ENCODE measurements at places on chromosomes 3 and 15. TPM values are rescaled to one million over a fixed set of nuclear protein-coding genes. Genes with fewer than 3 reads are reported as not detected.
A peak's percentile ranks its signal among the peaks of the same experiment; 100 is the strongest.

DNA sequence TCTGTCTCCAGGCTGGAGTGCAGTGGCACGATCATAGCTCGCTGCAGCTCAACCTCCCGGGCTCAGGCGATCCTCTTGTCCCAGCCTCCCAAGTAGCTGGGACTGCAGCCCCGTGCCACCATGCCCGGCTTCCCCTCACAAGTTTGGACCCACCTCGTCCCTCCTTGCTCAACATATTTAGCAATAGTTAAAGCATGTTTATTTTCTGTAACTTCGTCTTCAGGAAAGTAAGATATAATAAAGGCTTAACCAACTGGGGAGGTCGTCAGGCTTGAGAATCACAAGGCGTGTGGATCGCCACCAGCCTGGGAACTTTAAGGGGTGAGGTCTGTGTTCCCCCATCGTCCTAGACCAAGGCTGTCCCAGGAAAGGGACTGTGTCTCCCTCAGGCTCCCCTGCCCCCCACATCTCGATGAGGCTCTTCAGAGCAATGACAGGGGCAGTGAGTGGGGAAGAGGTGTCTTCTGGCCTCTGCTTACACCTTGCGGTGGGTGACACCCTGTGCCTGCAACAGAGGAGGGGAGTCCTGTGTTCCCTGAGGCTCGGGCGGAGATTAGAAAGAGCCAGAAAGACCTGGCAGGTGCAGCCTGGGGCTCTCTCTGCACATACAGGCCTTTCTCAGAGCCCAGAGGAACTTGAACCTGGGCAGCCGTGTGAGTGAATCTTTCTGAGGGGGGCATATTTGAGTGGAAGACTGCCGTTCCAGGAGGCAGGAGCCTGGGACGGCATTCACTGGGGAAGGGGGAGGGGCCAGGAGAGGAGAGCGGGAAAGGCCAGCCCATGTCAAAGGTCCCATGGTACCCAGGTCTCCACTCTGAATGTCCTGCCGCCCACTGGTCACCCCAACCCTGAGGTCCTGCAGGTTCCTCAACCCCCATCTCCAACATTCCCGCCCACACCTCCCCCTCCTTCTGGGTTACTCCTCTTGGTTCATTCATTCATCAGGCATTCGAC lies 152.3 kb downstream of the SMAD6 start:
- no peak for DNase-seq
- no peak overlapping the region for H3K4me3 ChIP-seq
- no peaks in the 10 kb centered on the region for H3K4me1 ChIP-seq
- no peak overlapping the region for H3K27ac ChIP-seq

DNA sequence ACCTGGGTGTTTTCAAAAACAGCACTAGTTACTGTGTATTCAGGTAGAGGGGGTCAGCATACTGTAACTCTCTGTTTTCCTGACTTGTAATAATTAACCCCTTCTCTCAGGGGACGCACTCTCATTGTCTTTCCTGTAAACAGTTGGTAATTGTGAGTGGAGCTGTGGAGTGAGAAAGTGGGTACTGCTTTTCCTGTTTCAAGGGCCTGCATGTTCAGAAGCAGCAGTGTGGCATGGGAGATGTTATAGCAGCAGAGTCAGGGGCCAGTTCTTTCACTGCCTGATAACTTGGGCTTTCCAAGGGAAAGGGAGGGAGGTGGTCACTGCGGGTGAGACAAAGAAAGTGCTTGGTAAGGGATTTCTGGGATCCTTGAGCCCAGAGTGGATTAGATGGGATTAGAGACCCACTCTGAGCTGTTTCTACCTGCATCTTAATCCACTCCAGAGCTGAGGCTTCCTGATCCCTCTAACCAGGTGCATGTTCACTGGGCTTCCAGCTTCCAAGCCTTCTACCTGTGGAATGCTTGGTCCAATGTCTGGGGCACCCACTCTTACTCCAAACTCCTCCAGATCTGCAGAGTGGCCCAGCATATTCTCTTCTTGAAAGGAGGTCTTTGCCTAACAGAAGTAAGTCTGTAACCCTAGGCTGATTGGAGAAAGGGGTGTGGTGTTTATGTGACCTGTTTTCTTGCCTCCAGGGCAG lies 105.2 kb downstream of the RPLP1 start:
- no peaks in the 10 kb centered on the region for H3K36me3 ChIP-seq
- no peak overlapping the region for H3K4me3 ChIP-seq
- no peak for DNase-seq
- no peaks in the 10 kb centered on the region for H3K4me1 ChIP-seq

DNA sequence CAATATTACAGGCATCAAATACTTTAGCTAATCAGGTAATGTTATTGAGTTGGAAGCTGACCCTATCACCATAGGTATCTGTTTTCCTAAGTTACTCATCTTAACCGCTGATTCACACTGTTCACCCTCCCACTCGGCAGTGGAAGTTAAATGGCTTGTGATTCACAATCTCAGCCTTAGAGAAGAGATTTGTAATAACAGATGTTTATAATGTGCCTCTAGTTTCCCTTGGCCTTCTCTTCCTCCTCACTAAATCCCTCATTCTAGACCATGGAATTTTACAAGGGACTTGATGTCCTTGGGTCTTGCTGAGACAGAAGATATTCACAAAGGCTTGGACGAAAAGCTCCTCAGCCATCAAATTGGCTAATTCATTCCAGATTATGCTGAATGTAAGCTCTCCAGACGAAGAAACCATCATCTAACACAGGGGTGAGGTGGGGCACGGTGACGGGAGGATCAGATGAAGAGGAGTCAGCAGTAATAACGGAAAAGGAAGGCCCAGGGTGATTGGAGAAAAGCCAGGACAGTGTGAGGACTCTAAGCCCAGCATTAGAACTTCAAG lies 931.7 kb downstream of the MCTP2 start:
- peak overlapping the region; percentile 81 for H3K27ac ChIP-seq
- H3K4me1 ChIP-seq: no peaks in the 10 kb centered on the region
- no peak for DNase-seq
- H3K36me3 ChIP-seq: no peaks in the 10 kb centered on the region
- H3K4me3 ChIP-seq: no peak overlapping the region
- H3K27me3 ChIP-seq: no peaks in the 10 kb centered on the region

DNA sequence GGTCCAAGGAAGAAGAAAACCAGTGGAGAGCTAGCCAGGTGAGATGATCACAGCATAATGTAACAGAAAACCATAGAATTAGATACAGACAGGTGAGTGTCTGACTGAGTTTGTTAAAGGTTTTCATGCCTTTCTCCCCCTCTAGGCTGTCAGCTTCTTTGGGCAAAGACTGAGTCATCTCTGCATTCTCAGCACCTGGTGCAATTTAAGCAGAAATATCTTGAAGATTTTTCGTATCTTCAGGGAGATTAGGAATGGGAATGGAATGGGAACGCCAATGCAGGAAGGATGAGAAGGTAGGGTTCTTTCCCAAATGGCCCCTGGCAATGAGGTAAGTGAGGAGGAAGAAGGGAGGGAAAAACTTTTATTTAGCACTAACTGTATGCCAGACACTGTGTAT lies 122.0 kb upstream of the SLC7A14 start:
- no peak for DNase-seq
- no peaks in the 10 kb centered on the region for H3K4me1 ChIP-seq
- H3K36me3 ChIP-seq: no peaks in the 10 kb centered on the region
- no peaks in the 10 kb centered on the region for H3K27me3 ChIP-seq
- no peak overlapping the region for H3K27ac ChIP-seq

- no peaks in the 10 kb centered on the region for H3K36me3 ChIP-seq
- no peaks in the 10 kb centered on the region for H3K27me3 ChIP-seq
- no peak overlapping the region for H3K4me3 ChIP-seq
These were observed 724.7 kb upstream of the ZNF385D start for GRCh38 chr3:22475665-22476240.

DNA sequence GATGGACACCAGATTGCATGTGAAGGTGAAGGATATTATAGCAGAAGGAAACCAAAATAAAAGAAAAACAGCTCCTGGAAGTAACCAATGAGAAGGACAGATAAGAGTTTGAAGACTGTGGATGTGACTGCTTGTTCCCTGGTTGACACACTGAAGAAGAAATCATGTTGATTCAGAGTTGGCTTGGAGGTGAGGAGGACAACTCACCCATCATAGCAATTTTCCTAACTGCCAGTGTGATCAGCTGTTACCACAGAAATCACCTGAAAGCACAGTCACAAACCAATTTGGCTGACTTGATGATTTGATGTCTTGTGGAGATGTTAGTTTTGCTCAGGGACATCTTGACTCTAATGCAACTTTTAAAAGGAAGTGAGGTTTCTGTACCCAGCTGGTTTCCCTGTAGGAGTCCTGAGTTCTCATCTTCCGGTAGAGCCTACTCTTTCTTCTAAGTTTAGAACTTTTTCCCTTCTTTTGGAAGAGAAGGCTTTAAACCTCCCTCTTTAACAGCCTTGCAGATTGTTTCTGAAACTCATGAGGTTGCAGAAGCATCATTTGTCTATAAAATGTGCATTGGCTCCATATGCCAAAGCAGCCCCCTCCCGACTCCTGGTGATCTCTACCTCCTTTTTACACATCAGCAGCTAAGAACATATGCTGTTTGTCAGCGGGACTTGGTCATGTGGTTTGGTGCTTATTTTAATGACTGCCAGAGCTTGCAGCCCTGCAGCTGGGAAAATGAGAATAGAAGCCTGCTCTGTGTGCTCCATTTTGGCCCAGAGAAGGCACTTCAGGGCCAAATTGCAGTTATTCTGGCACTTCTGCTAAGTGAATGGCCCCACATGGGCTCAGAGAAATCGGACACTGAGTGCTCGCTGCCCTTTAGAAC lies 10.3 kb downstream of the ATG7 start:
- no peak overlapping the region for H3K4me3 ChIP-seq
- H3K4me1 ChIP-seq: no peaks in the 10 kb centered on the region
- H3K27me3 ChIP-seq: no peaks in the 10 kb centered on the region
- H3K27ac ChIP-seq: peak overlapping the region; percentile 74
- DNase-seq: no peak
- H3K36me3 ChIP-seq: no peaks in the 10 kb centered on the region

GRCh38 chr3:197293605-197294237 lies 4.7 kb downstream of the DLG1 start:
- H3K27ac ChIP-seq: no peak overlapping the region
- H3K36me3 ChIP-seq: no peaks in the 10 kb centered on the region
- H3K27me3 ChIP-seq: no peaks in the 10 kb centered on the region
- H3K4me3 ChIP-seq: no peak overlapping the region

GRCh38 chr3:160184655-160185054 lies 40.6 kb upstream of the C3orf80 start:
- no peak for DNase-seq
- no peaks in the 10 kb centered on the region for H3K4me1 ChIP-seq
- no peak overlapping the region for H3K4me3 ChIP-seq
- no peaks in the 10 kb centered on the region for H3K36me3 ChIP-seq
- no peak overlapping the region for H3K27ac ChIP-seq

RBSN gene
- total RNA-seq: 29.6 TPM

DNA sequence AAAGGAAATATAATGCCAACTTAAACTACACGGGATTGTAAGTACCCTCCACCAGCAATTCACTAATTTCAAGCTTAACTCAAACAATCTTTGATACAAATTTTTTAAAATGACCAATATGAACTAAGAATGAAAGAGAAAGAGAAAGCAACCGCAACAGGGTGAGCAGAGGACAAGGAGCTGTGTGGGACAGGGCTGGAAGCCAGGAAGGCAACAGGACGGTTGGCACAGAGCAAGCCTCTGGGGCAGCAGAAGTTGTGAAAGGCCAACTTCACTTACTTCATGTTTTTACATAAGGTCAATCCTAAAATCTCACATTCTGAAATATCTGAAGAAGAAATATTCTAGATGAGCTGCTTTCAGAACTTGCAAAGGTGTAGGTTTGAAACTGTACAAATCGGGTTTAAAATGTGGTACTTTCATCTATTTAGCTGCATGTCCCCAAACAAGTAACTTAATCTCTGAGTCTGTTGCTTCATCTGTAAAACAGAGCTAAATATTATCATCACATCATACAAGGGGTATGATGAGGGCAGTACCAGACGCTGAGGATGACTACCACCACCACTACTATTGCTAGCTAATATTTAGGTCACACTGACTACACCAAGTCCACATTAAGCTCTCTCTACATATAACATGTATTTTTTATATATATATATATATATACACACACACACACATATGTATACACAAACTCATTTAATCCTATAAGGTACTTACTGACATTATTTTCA lies 101.7 kb downstream of the IGSF11 start:
- peak overlapping the region; percentile 14 for H3K4me3 ChIP-seq
- H3K36me3 ChIP-seq: no peaks in the 10 kb centered on the region
- DNase-seq: no peak
- no peaks in the 10 kb centered on the region for H3K4me1 ChIP-seq

- no peak overlapping the region for H3K4me3 ChIP-seq
- H3K27ac ChIP-seq: no peak overlapping the region
- no peaks in the 10 kb centered on the region for H3K27me3 ChIP-seq
- no peaks in the 10 kb centered on the region for H3K36me3 ChIP-seq
These were observed 152.0 kb downstream of the OPA1 start for GRCh38 chr3:193744822-193745684.

- DNase-seq: no peak
- no peaks in the 10 kb centered on the region for H3K36me3 ChIP-seq
- no peak overlapping the region for H3K27ac ChIP-seq
These were observed 53.4 kb downstream of the NUDT16 start for GRCh38 chr3:131435000-131435399.

SERINC4 gene
- total RNA-seq: not detected

UBE2Q2 gene
- 48.8 TPM for total RNA-seq

- no peaks in the 10 kb centered on the region for H3K27me3 ChIP-seq
- no peaks in the 10 kb centered on the region for H3K4me1 ChIP-seq
- H3K27ac ChIP-seq: no peak overlapping the region
- H3K4me3 ChIP-seq: no peak overlapping the region
- no peaks in the 10 kb centered on the region for H3K36me3 ChIP-seq
- DNase-seq: no peak
These were observed 3.8 kb upstream of the KCNMB2 start for GRCh38 chr3:178532476-178532875.

GRCh38 chr15:89119489-89120478 lies 31.5 kb downstream of the ABHD2 start:
- no peak overlapping the region for H3K4me3 ChIP-seq
- H3K36me3 ChIP-seq: no peaks in the 10 kb centered on the region
- no peaks in the 10 kb centered on the region for H3K27me3 ChIP-seq

SLC7A14 gene
- 0.15 TPM for total RNA-seq

Data from breast epithelium (tissue), 4 donors.